ENCODE measurements at places on chromosomes 5 and 9. TPM values are rescaled to one million over a fixed set of nuclear protein-coding genes. Genes with fewer than 3 reads are reported as not detected.

PJA2 gene
- total RNA-seq = 39.0 TPM

HRH2 gene
- total RNA-seq = not detected

SPAAR gene
- not detected for total RNA-seq

PPP1R2B gene
- total RNA-seq = 0.14 TPM

BRD8 gene
- total RNA-seq = 32.9 TPM
